ENCODE measurements at places on chromosomes 5 and 9.
A peak's percentile ranks its signal among the peaks of the same experiment; 100 is the strongest.

GRCh38 chr5:59587489-59588337 lies 305.8 kb downstream of the PDE4D start:
- DNase-seq: peak; percentile 72

DNA sequence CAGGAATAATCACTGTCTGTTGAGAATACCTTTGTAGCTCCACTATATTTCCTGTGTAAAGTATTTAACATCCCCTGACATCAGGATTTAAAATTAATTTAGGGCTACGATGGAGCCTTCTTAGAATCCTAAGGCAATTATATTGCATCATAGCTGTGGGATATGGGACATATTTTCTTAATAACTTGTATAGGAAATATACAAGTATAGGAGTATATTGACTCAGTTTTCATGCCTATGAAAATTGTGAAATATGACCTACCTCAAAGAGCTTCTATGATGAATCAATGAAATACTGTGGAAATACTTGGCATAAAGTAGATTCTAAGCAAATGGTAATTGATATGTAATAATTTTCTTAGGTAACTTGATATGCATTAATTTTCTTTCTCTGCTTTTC lies 221.0 kb upstream of the KLF4 start:
- DNase-seq: no peak

DNA sequence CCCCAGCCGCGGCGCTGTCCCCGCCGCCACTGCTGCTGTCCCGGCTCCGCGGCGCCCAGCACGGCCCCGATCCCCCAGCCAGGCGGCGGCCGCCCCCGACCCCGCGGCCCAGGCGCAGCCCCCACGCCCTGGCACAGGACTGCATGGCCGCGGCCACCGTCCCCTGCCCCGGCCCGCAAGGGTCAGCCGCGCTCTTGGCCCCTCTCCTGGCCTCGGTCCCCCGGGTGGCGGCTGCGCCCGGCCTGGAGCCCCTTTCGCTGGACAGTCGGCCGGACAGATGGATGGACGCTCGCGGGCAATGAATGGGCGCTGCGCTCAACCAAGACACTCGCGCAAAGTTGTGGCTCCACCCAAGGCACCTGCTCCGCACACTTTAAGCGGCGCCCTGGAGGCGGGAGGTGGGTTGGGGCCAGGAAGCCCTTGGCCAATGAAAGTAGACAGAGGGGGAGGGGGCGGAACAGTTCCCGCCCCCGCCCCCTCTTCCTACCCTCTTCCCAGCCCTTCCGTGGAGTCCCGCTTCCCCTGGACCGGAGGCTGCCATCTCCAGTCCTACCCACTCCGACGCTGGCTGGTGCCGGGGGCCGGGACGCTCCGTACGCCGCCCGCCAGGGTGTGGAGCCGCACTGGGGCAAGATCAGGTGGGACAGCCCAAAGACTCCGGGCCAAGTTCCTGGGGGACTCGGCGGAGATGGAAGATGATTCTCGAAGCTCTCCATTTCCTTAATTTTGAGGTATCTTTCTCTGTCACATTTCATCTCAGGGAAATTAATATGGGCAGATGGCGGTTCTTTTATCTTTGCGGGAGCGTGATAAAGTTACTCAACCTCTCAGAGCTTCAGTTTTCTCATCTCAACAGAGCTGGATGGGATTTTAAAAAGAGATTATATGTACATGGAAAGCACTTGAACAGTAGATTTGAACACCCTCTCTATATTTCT lies at the start of gene GLDC:
TSS of gene GLDC (minus strand) at position 375 of the 938 bp plus-strand sequence. CDS start at position 145, 230 bp downstream.
- DNase-seq: no peak

- no peak for DNase-seq
These were observed 100.4 kb upstream of the MAMDC2 start for GRCh38 chr9:69943148-69943806.

- DNase-seq: no peak
These were observed 312.6 kb upstream of the KIF2A start for GRCh38 chr5:61993295-61993927.

GRCh38 chr9:131011274-131012022 lies 2.5 kb downstream of the LAMC3 start:
- no peak for DNase-seq

- peak; percentile 86 for DNase-seq
These were observed at the start of gene MAP3K1 for GRCh38 chr5:56814963-56815657. TSS of gene MAP3K1 (plus strand) at chr5:56815549. CDS start at chr5:56815574, 25 bp downstream.

GRCh38 chr9:91958174-91958573 lies 8.1 kb upstream of the ROR2 start:
- DNase-seq: no peak

DNA sequence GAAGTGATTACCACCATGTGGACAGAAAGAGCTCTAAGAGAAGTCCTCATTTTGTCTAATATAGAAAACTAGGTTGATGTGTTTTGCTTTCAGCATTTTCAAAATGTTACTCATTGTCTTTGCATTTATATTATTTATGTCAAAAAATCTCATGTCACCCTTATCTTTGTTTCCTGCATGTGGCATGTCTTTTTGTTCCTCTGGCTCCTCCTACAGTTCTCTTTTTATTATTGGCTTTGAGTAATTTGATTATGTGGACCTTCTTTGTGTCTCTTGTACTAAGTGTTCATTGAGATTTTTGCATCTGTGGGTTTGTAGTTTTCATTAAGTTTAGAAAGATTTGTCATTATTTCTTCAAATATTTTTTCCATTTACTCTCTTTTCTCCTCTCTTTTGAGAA lies 58.8 kb downstream of the GNG10 start:
- no peak for DNase-seq

DNA sequence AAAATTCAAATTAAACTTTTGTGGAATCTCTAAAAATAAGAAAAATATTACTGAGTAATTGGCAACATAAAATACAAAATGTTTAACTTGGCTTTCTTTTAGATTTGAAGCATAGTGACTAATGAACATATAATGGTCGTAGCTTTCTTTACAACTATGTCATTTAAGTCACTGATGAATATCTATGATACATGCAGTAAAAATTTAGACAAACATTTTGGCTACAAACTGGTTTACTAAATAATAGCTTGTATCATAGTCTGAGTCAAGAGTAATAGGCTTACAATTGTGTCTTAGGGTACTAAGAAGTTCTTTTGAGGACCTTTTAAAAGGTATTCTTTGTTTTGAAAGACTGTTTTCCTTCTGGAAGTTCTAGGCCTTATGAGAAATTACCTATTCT lies 2.0 kb upstream of the APC start:
- DNase-seq: no peak

DNA sequence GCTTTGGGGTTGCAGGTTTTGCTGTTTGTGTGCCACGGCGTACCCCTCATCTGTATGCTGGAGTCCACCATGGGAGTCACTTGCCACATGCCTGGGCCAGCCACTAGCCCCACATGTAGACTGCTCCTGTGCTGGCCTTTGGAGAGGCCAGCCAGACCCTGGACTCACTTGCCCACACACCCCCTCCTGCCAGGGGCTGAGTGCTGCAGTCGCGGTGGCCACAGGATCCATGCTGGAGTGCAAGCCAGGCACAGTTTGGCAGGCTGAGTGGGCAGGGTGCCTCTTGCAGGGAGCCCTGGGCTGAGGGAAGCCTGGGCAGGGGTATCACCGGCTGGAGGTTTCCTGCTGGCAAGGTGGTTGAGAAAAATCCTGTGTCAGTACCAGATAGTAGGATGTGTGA lies 25.6 kb upstream of the GCNT1 start:
- no peak for DNase-seq

DNA sequence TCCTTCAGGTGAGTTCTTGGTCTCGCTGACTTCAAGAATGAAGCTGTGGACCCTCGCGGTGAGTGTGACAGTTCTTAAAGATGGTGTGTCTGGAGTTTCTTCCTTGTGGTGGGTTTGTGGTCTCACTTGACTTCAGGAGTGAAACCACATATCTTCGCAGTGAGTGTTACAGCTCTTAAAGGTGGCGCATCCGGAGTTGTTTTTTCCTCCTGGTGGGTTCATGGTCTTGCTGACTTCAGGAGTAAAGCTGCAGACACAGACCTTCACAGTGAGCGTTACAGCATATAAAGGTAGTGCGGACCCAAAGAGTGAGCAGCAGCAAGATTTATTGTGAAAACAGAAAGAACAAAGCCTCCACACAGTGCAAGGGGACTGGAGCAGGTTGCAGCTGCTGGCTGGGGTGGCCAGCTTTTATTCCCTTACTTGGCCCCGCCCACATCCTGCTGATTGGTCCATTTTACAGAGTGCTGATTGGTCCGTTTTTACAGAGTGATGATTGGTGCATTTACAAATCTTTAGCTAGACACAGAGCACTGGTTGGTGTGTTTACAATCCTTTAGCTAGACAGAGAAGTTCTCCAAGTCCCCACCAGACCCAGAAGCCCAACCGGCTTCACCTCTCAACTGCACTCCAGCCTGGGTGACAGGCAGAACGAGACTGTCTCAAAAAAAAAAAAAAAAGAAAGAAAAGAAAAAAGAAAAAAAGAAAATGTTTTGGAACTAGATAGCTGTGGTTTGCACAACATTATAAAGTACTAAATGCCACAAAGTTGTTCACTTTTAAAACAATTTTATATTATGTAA lies 9.1 kb upstream of the ERMP1 start:
- no peak for DNase-seq

DNA sequence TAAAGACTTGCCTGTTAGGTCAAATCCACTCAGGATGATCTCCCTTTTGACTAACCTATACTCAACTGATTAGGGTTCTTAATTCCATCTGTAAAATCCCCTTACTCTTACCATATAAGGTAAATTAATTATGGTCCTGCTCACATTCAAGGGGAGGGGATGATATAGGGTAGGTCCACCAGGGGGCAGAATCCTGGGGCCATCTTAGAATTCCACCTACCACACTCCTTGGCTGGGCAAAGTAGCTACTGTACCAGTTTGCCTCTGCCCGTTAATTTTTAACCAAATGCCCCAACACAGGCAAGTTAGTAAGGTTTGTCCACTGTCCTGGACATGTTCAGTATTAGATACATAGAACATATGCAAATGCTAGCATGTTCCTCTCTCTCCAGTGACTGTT lies 262.4 kb downstream of the SEMA5A start:
- no peak for DNase-seq

DNA sequence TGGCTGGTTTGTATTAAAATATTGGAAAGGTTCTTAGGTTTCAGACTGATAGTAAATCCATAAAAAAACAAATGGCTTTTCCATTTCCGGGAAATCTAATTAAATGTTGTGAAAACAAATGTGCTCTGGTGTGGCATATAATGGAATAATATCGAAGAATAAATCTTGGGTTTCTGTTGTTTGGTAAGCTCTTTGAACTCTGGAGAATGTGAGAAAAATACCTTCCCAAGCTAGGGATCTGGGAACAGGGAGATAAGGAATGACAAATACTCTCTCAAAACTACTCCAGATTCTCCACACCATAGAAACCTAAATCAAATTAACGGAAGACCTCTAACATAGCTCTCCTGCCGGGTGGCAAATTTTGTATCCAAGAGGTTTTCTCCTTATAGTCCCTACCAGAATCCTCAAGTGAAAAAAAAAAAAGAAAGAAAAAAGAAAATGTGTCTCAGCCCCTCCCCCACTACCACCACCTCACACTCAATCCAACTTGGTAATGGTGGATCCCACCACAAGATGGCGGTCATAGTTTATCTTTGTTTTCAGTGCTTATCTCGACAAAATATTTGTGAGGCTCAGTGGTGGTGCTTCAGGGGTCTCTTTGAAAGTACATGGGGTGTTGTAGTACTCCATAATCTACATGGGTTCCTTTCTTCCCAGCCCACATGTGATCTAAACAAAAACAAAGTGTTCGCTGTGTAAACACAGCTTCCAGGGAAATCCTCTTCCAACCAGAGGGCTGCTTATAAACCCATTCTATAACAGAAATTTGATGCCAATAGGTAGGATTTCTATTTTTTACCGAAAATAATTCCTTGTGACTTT lies 54.5 kb upstream of the FST start:
- no peak for DNase-seq

GRCh38 chr9:8284884-8285283 lies 485.3 kb upstream of the DMAC1 start:
- DNase-seq: no peak

- no peak for DNase-seq
These were observed 70.1 kb upstream of the PANK3 start for GRCh38 chr5:168649306-168649705.

- peak; percentile 27 for DNase-seq
These were observed 586 bp downstream of the HMGXB3 start for GRCh38 chr5:150000990-150001659.
